ENCODE measurements at places on chromosomes 5 and 9.
A peak's percentile ranks its signal among the peaks of the same experiment; 100 is the strongest.

GRCh38 chr9:107227774-107228173 lies 55.3 kb upstream of the RAD23B start:
- DNase-seq: no peak

- DNase-seq: no peak
These were observed 1015.8 kb downstream of the CDH18 start for GRCh38 chr5:18972177-18972576.

DNA sequence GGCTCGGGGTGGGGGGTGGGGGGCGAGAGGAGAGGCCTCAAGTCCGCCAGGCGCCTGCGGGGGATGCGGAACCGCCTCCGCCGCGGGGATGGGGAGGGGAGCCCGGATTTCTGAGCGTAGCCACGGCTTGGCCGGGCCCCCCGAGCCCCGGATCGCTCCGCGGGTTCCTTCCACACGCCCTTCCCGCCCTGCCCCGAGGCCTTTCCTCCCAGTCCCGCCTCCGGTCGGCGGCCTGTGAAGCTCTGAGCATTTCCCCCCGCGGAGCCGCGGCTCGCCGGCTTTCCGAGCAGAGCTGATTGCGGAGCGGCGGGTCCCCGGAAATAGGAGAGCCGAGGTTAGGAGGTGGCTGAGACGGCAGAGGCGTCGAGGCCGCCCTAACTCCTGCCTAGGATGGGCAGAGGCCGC lies 6.1 kb downstream of the IRX4 start:
- DNase-seq: no peak

- no peak for DNase-seq
These were observed 122.4 kb downstream of the ADGRV1 start for GRCh38 chr5:90680921-90681563.

DNA sequence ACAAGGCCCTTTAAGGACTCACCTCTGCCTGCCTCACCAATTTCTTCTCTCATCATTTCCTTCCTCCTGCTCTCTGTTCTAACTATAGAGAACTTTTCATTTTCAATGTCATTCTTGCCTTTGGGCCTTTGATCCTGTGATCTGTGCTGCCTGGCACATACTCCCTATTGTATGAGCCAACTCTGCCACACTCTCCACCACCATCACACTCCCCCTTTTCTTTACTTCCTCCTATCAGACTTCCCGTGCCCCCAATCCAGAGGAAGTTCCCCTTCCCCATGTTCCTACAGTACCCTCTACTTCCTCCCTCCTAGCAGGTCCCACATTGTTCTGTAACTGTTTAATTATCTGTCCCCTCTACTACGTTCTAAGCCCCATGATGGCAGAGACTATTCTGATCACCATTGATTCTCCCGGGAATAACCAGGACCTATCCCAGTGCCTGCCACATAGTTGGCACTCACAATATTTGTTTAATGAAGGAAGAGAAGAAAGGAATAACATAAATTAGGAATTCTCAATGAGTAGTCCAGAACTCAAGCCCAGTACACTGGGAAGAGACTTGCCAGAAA lies 27.5 kb downstream of the ADAM19 start:
- DNase-seq: no peak

DNA sequence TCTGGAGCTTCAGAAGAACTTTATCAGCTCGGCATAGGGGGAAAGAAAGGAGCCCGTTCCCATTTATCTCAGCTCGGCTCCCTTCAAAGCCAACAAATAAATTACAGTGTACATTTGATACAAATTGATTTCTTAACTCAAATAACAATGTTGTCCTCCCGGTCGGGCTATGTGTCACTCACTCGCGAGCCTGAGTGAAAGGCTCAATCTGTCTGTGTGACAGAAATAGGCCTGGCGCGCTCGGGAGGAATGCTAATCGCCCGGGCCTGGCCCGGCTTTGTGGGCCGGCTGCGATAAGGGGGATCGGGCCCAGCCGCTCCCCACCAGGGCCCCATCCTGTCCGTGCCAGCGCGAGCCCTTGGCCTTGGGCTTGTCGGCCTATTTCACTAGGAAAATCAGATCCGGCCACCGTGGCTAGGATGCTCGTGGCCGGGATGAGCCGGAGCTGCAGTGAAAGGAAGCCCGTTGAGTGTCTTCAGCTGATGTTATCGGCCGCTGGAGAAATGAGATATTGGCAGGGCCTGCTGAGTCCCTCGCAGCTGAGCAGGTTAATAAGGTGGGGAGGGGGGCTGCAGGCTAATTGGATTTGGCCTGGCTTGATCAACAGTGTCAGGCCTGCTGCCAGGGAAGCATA lies 258.7 kb downstream of the IRX1 start:
- DNase-seq: no peak

- DNase-seq: no peak
These were observed 354.2 kb downstream of the CDH10 start for GRCh38 chr5:24290536-24290935.

DNA sequence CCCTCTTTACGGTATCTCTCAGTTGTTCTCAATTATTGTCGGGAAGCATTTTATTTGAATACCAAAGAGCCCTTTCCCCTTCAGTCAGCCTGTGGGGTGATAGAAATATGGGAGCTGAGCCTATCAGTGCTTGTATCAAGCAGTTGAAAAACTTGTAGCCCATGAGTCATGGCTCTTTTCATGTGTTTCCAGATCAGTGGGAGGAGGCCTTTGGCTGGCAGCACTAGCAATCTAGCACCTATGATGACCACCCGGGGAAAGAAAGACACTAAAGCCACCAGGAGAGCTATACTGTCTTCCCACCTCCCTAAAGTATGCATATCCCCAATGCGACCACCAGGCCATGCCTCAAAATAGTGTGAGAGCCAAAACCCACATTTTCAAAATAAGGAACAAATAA lies 696.9 kb upstream of the C9orf72 start:
- peak; percentile 30 for DNase-seq

GRCh38 chr5:67003935-67004729 lies 192.5 kb downstream of the CD180 start:
- peak; percentile 94 for DNase-seq

DNA sequence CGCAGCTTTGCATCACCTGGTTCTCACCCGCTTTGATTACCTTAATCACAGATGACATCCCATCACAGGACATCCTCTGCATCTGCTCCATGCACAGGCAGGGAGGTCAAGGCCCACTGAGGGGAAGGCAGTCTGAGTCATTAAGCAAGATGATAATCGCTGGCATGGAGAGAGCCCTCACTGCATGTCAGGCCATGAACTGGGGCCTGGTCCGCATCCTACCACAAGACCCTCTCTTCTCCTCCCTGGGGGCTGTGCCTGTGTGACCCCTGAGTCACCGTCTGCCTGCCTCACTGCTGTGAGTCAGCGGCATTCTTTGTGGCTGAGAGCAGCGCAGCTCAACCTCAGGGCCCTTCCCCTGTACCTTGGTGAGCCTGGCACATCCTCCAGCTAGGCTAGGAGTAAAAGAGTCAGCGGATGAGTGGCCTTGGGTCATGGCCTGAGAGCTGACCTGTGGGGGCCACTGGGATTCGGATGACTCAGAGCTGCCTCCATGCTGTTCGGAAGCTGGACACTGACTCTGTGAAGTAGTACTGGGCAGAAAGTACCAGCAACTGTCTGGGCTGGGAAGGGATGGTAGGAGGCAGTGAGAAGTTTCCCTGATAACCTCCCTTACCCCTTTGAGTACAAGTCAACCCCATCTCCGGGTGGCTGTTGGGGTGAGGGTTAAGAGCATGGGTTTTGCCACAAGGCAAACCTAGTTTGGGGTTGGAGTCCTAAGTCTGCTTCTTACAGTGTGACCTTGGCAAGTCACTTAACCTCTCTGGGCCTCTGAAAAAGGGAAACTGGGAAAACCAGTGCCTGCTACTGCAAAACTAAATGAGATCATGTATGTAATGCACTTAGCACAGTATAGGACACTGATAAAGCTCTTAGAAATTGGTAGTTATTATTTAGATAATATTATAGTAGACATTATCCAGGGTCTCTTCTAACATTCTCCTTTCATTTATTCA lies 14.6 kb upstream of the ARSI start:
- DNase-seq: peak; percentile 99

GRCh38 chr5:131716650-131717049 lies 80.2 kb downstream of the FNIP1 start:
- no peak for DNase-seq

- DNase-seq: peak; percentile 18
These were observed 19.7 kb upstream of the ABL1 start for GRCh38 chr9:130815242-130815808.

DNA sequence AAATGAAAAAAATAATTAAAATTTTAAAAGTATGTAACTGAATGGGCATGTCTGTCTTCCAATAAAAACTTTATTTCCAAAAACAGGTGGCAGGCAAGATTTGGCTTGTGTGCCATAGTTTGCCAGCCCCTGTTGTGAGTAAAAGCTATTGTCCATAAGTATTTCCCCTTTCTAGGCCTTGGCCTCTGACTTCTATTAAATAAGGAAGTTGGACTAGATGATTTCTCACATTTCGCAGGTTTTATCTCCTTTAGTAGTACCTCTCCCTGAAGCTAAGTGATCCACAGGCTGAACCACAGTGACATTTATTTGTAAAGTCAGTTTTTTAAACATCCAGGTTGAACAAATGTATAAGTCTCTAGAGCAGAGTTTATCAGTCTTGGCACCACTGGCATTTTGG lies 41.3 kb downstream of the RECK start:
- no peak for DNase-seq

DNA sequence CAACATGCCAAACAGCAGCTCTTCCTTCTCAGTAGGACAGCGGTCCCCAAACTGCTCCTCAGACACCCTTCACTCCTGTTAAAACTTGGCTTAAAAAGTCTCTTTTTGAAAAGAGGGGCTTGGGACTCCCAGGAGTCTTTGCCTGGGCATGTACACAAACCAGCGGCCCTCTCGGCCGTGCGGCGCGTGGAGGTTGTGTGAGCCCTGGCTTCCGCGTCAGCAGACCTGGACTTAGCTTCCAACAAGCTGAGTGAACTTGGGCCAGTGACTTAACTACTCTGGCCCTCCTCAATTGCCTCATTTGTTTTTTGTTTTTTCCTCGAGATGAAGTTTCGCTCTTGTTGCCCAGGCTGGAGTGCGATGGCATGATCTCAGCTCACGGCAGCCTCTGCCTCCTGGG lies 15.3 kb upstream of the NTNG2 start:
- no peak for DNase-seq

Measured in kidney tubule cell (primary cell).